ENCODE measurements at places on chromosomes 6 and 20. TPM values are rescaled to one million over a fixed set of nuclear protein-coding genes. Genes with fewer than 3 reads are reported as not detected.

HSPA1L gene
- 3.6 TPM for total RNA-seq

KIFC1 gene
- 0.49 TPM for total RNA-seq

SLC17A9 gene
- 1.6 TPM for total RNA-seq

L3MBTL1 gene
- 45.3 TPM for total RNA-seq

OR2H1 gene
- total RNA-seq, result not detected

AIF1 gene
- 13.9 TPM for total RNA-seq

CLDN20 gene
- total RNA-seq, result not detected
